H1 (cell line): ENCODE measurements at places on chromosomes 5 and 9.

- H3K4me3 ChIP-seq = no peak overlapping the region
- no peaks in the 10 kb centered on the region for H3K27me3 ChIP-seq
- H3K36me3 ChIP-seq = no peaks in the 10 kb centered on the region
These were observed 59.6 kb downstream of the ATG10 start for GRCh38 chr5:82031220-82032119.

GRCh38 chr5:158482125-158482524 is 617.6 kb downstream of the EBF1 start:
- H3K27ac ChIP-seq = no peak overlapping the region
- no peak for DNase-seq
- H3K4me1 ChIP-seq = peaks cover 4% of the 10 kb centered on the region

- no peak overlapping the region for H3K27ac ChIP-seq
- peak overlapping the region; percentile 61 for H3K4me3 ChIP-seq
- no peak for DNase-seq
- H3K36me3 ChIP-seq = no peaks in the 10 kb centered on the region
- H3K4me1 ChIP-seq = peaks cover 16% of the 10 kb centered on the region
These were observed 1.6 kb downstream of the WNK2 start for GRCh38 chr9:93185266-93186214.

DNA sequence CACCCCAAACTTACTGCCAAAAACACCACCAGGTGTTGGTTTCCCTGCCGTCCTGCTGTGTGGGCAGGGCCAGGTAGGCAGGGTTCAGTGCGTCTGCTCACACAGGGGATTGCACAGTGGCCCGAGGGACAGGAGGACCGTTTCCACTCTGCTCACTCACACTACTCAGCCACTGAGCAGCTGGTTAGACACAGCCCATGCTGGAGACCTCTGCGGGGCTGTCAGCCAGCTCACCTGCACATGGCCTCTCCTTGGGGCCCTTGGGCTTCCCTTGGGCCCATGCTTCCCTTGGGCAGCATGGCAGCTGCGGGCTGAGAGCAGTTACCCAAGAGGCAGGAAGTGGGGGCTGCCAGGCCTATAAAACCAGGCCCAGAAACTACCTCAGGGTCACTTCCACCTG is 79.0 kb downstream of the SYK start:
- H3K27ac ChIP-seq = no peak overlapping the region
- no peak for DNase-seq
- H3K4me3 ChIP-seq = no peak overlapping the region
- no peaks in the 10 kb centered on the region for H3K27me3 ChIP-seq

DNA sequence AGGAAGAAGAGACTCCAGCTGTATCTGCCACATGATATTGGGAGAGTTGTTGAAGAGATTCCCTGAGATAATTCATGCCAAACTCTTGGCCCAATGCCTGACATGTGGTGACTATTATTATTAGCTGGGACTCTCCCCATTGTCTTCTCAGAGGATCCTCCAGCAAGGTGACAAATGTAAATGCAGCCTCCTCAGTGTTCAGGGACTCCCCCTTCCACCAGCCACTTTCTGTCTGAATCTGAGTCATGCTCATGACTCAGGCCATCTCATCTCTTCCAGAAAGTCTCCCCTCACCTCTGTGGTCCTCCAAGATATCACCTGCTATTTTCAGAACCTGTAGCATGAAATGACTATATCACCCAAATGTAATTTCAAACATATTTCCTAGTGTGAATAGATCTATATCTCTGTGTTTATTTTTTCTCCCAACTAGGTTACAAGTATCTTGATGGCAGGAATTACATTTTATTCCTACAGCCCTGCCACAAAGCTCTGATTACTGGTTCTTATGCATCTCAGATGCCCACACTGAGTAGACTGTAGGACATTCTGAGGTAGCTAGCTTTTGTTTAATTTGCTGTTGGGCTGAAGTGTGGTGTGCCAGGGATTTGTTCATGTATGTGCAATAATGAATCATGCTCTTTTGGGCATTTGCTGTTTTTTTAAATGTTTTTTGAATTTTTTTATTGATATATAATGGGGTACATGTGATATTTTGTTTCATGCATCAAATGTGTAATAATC is 126.6 kb upstream of the IL12B start:
- no peak for DNase-seq
- H3K36me3 ChIP-seq = no peaks in the 10 kb centered on the region
- H3K4me1 ChIP-seq = no peaks in the 10 kb centered on the region

- H3K4me3 ChIP-seq = no peak overlapping the region
- H3K36me3 ChIP-seq = no peaks in the 10 kb centered on the region
- no peaks in the 10 kb centered on the region for H3K27me3 ChIP-seq
- DNase-seq = no peak
- no peak overlapping the region for H3K27ac ChIP-seq
These were observed 97.8 kb downstream of the PCDH1 start for GRCh38 chr5:141780240-141780951.

DNA sequence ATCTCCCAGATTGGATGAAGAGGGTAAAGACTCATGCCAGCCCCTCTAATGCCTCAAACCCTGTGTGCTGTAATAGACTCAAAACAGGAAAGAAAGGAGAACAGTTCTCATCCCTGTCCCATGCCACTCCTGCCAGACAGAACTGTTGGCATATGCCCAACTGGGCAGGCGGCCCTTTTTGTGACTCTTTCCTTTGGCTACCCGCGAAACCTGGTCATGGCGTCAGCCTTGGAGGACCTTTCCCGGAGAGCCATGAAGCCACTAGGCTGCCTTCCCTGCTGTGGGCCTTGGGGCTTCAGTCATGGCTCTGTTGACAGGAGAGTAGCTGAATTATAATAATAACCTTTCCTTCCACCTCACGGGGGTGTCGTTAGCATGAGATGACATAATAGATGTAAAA is 75.9 kb upstream of the SEMA6A start:
- peaks cover 19% of the 10 kb centered on the region for H3K4me1 ChIP-seq
- H3K36me3 ChIP-seq = no peaks in the 10 kb centered on the region
- H3K27me3 ChIP-seq = no peaks in the 10 kb centered on the region
- no peak overlapping the region for H3K4me3 ChIP-seq
- no peak for DNase-seq

DNA sequence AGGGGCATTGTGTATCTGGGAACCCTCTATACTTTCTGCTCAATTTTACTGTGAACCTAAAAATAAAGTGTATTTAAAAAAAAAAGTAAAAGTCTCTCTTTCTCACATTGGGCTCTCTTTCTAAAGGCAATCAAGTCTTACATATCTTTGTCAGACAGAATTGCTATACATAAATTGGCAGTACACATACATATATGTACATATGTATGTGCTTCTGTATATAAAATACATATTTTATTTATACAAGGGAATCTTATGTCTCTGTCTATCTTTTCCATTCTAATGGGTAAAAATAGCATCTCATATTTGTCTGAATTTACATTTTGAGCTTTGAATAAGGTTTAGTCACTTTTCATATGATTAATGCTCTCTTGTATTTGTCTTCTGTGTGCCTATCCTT is 348.8 kb downstream of the SPATA31D1 start:
- H3K36me3 ChIP-seq = no peaks in the 10 kb centered on the region

- H3K36me3 ChIP-seq = no peaks in the 10 kb centered on the region
- H3K27ac ChIP-seq = no peak overlapping the region
- H3K4me3 ChIP-seq = no peak overlapping the region
- no peak for DNase-seq
- H3K27me3 ChIP-seq = no peaks in the 10 kb centered on the region
- H3K4me1 ChIP-seq = no peaks in the 10 kb centered on the region
These were observed 117.9 kb downstream of the GADD45G start for GRCh38 chr9:89722712-89723111.

GRCh38 chr5:33631786-33632185 is 191.0 kb downstream of the TARS1 start:
- no peaks in the 10 kb centered on the region for H3K36me3 ChIP-seq
- H3K27me3 ChIP-seq = no peaks in the 10 kb centered on the region
- DNase-seq = no peak
- no peak overlapping the region for H3K27ac ChIP-seq

DNA sequence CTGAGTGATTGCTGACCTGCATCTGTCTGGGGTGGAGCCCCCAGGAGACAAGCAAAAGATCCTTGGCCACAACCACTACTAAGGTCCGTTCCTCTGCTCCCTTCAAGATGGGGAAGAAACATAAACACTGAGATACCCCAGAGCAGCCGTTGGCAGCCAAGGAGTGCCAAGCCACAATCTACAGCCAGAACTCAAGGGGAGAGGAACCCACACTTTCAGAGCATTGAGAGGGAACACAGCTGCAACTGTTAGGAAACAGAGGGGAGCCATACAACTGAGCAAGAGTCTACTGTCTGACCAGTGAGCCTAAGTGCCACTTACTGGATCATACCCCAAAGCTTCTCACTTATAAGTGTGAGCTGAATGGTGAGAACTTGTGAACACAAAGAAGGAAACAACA is 44.6 kb upstream of the ADRB2 start:
- no peaks in the 10 kb centered on the region for H3K4me1 ChIP-seq
- no peaks in the 10 kb centered on the region for H3K36me3 ChIP-seq
- no peak for DNase-seq
